ENCODE measurements at places on chromosomes 11 and 22.

- no peak for DNase-seq
Observed at GRCh38 chr11:34524696-34525095, 11.1 kb upstream of the ELF5 start.

DNA sequence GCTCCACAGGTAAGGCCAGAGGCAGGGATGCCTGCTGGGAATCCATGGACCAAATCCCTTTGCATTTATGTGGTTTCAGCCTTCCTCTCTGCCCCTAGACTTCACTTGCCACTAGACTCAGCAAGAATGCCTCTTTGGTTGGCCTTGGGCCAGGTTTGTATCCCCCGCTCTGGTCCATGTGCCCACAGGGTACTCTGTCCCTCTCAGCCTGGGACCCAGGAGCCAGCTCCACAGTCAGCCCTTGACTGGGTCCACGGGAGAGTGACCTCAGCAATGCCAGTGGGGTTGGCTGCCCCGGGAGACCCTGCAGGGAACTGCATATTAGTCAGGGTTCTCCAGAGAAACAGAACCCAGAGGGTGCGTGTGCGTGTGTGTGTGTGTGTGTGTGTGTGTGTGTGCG lies 28.3 kb upstream of the LINC01488 start:
- DNase-seq, result no peak

GRCh38 chr11:12156301-12157140 lies 46.1 kb downstream of the MICAL2 start:
- DNase-seq, result no peak

DNA sequence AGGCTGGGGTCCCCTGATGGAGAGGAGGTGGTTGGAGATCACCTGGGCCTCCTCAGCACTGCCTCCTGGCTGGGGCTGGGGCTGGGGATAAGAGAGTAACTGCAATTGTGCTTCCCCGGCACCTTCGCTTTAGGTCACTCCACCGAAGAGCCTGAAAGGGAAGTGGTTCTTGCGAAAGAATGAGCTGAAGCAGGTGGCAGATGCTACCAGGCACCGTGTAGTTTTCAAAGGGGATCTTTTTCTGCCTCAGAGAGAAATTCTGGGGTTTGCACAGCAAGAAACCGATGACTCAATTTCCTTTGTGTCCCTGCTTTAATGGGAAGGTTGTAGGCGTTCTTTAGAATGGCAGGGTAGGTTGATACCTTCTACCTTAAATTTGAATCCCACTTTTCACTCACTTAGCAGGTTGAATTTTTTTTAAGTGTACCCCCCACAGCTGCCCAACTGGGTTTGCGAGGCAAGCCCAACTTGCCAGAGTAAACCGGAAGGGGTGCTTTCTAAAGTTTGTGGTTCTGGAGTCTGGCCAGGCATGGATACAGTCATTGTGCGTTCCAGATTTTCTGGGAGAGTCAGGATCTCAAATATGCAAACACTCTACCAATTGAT lies 5.3 kb downstream of the CD44 start:
- peak; percentile 88 for DNase-seq

DNA sequence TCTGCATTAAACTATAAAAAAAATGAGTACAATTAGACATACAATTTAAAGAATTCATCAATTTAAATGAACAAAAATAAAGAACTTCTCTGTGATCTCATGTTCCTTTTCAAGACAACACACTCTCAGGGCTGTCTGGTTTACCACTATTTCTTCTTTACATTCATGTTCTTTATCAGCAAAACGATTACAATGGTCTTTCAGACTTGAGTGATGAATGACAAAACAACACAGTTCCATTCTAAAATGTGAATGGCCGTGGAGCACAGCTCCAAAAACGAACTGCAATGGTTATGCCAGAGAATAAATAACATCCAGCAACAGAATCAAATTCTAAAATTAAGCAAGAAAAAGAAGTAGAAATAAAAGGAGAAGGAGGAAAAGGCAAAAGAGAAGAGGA lies 113.1 kb downstream of the CADM1 start:
- DNase-seq, result no peak

DNA sequence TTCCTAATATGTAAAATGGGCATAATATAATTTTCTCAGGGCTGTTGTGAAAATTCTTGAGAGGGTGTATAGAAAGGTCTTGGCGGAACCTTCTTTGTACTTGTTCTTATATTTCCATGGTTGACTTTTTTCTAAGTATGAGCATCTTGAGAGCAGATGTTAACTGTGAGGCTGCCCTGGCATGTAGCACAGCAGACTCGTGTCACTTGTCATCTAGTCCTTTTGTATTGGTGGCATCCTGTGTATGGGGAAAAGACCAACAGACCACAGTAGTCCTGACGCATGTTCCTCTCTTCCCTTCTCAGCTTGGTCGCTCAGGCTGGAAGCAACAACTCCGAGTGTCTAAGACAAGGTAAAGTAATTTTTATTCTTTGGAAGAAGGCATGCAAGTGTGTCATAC lies 153.8 kb upstream of the ZBED5 start:
- DNase-seq, result no peak

- DNase-seq, result no peak
Observed at GRCh38 chr11:456533-456932, 6.5 kb downstream of the PTDSS2 start.
